ENCODE measurements at places on chromosomes 1 and 21. TPM values are rescaled to one million over a fixed set of nuclear protein-coding genes. Genes with fewer than 3 reads are reported as not detected.

Gene TSSK3
- 1.4 TPM for total RNA-seq

Gene LCE3C
- not detected for total RNA-seq

Gene GRIK3
- total RNA-seq, result 0.12 TPM

Gene LORICRIN
- total RNA-seq, result not detected

Gene APOBEC4
- 5.3 TPM for total RNA-seq

Gene TNNI3K
- total RNA-seq, result not detected

Gene OR2M4
- total RNA-seq, result not detected

Gene TRIM17
- total RNA-seq, result 3.3 TPM

Gene RSPH1
- total RNA-seq, result 30.1 TPM

Gene TDRD10
- 1.9 TPM for total RNA-seq

Gene LMX1A
- total RNA-seq, result not detected

Gene GABRD
- total RNA-seq, result 6.8 TPM

Gene OR2G6
- total RNA-seq, result not detected

Gene KRTAP11-1
- not detected for total RNA-seq

Gene ALG14
- 7.5 TPM for total RNA-seq

Gene PRRX1
- 13.8 TPM for total RNA-seq

Gene JAM2
- total RNA-seq, result 57.1 TPM

Gene FCGR2B
- 12.3 TPM for total RNA-seq
